A172 (cell line): ENCODE measurements at places on chromosomes 3 and 15. TPM values are rescaled to one million over a fixed set of nuclear protein-coding genes. Genes with fewer than 3 reads are reported as not detected.

IDH2 gene
- total RNA-seq, result 43.7 and 61.6 TPM in 2 replicates

C3orf22 gene
- not detected in 2 replicates for total RNA-seq

GP9 gene
- not detected in 2 replicates for total RNA-seq

DNA sequence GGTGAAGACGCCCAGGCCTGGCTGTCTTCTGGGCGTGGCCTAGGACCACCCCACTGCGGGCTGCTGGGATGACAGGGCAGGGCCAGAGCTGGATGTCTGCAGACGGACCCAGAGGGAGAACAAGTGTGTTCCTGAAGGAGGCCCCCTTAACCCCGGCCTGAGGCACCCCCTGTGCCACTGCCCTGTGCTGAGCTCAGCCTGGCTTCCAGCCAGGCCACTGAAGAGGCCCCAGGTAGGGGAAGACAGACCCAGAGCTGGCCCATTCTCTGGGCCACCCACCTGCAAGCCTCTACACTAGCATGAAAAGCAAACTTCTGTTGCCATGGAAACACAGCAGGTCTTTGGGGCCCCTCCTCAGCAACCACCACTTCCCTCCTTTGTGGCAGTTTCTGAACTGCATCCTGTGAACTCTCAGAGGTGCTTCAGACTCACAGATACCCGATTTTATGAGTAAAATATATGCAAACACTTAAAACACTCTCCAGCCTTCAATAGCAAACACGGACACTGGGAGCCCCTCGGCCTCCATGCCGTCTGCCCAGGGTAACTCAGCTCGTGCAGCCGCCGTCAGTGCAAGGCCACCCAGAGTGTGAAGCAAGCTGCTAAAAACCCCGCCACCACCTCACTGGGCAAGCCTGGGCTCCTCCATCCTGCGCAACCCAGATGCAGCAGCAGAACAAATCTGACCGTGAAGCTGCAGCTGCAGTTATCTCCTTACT lies 42.5 kb downstream of the CMTM6 start:
- no peak for DNase-seq

DNA sequence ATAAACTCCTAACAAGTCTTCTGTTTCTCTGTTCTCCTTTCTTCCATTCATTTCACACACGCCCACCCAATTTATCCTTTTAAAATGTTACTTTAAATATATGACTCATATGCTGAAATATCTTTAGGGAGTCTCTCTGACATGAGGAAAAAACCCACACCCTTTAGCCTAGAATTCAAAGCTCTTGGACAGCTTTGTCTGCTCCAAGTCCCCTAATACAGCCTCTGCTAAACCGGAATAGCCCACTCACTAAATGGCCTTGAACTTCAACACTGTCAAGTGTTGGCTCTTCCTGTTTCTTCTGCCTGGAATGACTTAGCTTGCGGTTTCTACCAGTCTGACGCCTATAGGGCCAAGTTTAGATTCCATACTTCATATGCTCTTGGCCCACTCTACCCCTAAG lies 3.3 kb upstream of the CD96 start:
- peak; percentile 54 for DNase-seq

DNA sequence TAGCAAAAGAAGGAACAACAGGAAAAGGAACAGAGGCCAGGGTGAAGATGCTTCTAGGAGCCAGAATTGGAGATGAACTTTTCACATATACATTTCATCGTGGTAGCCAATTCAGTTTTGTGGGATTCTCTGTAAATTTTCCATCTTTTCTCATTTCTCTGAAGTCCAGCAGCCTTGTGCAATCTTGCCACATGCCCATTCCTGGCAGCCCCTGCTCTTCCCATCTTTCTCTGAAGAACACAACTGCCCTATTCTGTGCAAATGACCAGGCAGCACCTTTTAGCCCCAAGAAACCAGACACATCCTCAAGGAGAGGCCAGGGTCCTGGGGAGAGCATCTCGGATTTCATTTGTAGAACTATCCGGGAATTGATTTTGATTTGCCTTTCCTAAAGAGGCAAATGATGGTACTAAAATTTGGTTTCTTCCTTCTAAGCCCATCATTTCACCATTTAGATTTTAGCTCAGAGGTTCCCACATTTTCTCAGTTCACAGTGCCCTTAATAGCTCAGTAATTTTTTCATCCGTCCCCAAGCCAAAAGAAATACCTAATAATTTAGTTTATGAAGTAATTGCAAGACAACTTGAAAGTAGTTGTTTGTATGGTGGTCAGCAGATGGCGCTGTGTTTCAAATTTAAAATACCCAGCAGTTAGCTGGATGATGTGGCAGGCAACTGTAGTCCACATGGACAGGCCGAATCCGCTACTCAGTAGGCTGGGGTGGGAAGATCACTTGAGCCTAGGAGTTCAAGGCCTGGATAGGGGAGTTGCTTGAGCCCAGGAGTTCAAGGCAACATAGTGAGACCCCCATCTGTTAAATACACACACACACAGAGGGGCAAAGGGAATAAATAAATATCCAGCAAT lies 61.3 kb upstream of the ACKR4 start:
- peak; percentile 74 for DNase-seq

DNA sequence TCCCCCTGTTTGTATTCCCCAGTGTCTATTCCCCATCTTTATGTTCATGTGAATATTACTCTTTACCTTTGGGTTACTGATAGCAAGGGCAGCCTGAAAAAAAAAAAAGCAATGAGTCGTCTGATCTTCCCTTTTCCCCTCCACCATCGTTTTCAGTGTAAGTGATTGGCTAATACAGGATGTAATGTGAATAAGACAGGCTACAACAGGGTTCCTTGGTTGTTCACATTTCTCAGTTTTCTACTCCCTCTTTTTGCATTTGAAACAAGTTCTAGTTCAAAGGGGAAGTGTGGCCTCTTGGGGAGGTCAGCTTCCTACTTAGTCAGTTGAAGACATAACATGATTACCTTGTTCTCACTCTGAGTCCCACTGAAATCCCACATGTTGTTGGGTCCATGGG lies 278.0 kb upstream of the TRIM42 start:
- DNase-seq, result no peak

DNA sequence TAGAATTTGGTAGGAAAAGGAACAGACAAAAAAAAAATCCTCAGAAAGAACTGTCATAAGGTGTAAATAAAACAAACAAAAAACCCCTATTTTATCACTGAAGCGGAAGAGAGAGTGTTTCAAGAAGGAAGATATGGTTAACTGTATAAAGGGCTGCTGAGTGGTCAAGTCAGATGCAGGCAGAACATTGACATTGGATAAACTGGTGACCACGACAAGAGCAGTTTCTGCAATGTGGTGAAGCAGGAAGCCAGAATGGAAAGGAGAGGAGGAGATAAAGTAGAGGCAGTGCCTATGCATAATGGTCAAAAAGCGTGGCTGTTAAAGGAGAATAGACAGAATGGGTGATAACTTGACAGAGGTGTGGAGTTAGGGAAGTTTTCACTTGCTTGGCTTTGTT lies 75.3 kb downstream of the CYP19A1 start:
- DNase-seq, result no peak

DNA sequence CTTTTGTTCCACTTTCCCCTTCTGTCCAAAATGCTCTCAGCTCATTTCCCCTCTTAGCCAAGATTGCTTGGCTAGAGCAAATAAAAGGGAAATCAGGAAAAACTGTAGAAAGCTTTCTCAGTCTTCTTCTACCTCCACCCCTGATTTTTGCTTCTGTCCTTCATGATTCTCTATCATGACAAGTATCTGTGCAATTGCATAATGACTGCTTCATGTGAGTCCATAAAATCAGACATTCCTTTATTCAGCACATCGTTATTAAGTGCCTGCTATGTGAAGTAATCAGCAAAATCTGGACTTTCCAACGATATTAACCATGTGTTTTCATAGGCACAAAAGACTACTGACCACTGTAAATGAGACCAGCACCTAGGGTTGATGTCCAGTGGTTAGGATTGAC lies 321.5 kb upstream of the CBLB start:
- no peak for DNase-seq

DNA sequence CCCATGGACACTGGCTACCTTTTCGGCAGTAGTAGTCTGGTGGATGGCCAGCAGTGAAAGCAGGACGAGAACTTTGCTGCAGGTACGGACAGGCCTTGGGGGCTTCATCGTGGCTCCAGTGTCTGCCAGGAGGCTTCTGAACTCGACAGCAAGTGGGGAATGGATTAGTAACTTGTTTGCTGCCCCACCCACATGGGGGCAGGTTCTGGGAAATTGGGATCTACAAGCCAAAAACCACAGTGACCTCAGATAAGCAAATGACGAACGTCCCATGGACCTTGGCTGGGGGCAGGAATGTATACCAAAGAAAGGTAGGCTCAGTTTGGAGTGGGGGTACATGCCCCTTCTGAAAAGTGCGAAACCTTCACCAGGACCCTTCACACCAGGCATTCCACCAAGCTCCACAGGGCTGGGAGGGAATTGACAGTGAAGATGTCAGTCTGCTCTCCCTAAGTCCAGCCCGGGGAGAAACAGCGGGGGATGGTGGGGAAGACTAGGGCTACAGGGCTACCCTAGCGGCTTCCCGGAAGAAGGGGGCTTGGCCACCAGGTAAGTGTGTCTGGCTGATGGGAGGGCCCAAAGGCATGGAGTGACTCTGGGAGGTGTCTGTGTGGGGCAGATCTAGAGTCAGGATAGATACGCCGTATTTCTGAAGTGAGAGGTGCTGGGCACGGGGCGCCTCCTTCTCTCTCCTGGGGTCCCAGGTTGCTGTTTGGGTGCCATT lies at the start of gene ITIH4:
TSS of gene ITIH4 (minus strand) at position 138 of the 724 bp plus-strand sequence. CDS start at position 108, 30 bp downstream.
- no peak for DNase-seq

GRCh38 chr3:29922992-29923746 lies 642.3 kb downstream of the RBMS3 start:
- DNase-seq, result peak; percentile 85

DNA sequence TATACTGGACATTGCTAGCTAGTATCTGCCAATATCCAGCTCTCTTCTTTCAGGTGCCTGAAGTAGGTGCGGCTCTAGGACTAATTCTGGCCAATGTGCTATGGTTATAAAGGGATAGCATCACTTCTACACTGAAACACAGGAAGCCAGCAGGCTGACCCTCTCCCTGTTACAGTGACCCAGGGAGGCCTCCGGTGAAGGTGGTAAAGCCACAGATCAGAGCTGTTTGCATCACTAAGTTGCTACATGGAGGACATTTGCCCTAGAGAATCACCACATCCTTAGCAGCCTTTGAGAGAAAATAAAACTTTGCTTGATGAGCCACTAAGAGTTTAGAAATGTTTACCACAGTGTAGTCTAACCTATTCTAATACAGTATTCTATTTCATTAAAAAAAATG lies 161.4 kb downstream of the CHST2 start:
- no peak for DNase-seq

- no peak for DNase-seq
These were observed 485.9 kb downstream of the NSUN3 start for GRCh38 chr3:94548581-94549316.

GRCh38 chr3:65642883-65643282 lies 395.8 kb downstream of the MAGI1 start:
- DNase-seq, result no peak

DNA sequence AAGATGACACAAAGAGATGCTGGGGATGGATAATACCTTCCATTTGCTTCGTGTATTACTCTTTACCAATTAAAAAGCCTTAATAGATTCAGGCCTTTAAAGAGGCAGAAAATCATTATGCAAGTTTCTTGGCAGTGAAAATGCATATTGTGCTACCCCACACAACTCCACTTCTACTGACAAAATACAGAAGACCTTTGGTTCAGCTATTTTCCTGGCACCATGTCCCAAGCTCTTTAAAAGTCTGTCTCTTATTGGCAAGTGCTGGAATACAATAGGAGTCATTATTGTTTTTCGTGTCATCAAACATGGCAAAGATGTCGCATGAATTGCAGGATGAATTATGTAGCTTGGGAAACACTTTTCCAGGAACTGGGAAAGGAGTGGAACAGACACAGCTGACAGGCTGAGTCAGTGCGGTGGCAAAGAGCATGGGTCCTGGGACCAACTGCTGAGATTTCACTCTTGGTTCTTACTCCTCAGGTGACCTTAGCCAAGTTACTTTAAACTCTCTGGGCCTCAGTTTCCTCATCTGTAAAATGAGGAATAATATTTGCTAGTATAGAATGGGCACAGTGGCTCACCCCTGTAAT lies 5.5 kb upstream of the TSPAN3 start:
- no peak for DNase-seq

DNA sequence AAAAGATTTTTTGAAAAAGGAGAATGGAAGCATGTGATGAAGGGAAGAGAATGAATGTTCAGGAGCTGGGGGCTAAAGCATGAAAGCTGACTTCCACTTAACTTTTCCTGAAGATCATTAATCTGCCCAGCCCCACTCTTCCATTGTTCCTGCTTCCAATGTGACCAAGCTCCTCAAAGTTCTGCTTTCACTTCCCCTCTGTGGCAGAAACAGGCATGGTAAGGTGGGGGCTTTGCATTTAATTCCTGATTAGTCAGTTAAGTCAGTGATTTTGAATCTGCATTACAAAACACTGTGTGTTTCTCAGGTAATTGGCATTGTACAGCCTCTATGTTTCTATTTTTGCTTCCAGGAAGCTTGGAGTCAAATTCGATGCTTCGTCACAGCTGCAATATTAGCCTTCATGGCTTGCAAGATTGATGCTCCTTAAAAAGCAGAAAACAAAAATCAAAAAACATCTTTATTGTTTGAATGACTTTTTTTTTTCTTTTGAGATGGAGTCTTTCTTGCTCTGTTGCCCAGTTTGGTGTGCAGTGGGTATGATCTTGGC lies 7.3 kb upstream of the TM6SF1 start:
- no peak for DNase-seq

GRCh38 chr3:185631508-185632206 lies 45.6 kb downstream of the SENP2 start:
- no peak for DNase-seq

DNA sequence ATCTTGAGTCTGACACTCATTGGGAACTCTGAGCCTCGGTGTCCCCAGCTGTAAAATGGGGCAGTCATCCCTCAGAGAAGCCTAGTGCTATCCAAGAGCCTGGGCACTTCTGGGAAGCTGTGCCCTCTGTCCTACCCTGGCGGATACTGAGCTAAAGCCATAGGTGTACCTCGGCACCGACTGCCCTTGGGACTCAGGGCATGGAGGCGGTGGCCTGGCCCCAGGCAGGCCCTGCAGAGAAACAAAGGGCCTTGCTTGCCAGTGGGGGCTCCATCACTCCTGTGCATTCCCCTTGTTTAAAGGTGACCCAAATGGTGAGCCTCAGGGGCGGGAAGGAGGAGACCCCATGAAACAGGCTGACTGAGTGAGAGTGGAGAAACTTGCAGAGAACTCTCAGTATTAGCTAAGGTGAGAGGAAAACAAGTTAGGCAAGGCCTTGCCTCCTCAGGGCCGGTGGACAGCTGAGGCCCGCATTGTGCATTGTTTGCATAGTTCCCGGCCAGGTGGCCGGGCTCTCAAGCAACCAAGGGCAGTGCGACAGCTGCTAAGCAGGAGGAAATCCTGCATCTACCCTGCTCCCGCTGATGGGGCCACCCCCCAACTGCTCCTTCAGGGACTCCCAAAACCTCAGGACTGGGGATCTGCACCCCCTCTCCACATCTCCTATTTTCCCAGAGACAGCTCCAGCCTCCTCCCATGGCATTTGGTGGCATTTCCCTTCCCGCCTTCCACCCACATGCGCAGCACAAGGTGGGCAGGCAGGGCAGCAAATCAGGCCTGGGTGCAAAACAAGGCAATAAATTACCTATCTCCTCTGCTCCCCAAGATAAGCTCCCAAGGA lies 4.3 kb downstream of the PFKFB4 start:
- DNase-seq, result no peak
